Panc1 (cell line): ENCODE measurements at places on chromosomes 11 and 22.

DNA sequence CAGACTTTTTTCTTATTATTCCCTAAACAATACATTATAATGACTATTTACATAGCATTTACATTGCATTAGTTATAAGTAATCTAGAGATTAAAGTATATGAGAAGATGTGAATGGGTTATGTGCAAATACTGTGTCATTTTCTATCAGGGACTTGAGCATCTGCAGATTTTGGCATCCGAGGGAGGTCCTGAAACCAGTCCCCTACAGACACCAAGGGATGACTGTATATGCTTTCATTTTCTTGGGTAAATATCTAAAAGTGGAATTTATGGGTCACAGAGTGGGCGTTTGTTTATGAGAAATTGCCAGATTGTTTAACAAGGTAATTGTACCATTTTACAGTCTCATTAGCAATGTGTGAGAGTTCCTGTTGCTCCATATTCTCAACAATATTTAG is 454.5 kb upstream of the API5 start:
- no peak for DNase-seq

- DNase-seq, result no peak
Observed at GRCh38 chr11:80457823-80458222, 1017.0 kb upstream of the TENM4 start.

- no peak for DNase-seq
Observed at GRCh38 chr11:117716521-117717440, 80.2 kb downstream of the DSCAML1 start.

DNA sequence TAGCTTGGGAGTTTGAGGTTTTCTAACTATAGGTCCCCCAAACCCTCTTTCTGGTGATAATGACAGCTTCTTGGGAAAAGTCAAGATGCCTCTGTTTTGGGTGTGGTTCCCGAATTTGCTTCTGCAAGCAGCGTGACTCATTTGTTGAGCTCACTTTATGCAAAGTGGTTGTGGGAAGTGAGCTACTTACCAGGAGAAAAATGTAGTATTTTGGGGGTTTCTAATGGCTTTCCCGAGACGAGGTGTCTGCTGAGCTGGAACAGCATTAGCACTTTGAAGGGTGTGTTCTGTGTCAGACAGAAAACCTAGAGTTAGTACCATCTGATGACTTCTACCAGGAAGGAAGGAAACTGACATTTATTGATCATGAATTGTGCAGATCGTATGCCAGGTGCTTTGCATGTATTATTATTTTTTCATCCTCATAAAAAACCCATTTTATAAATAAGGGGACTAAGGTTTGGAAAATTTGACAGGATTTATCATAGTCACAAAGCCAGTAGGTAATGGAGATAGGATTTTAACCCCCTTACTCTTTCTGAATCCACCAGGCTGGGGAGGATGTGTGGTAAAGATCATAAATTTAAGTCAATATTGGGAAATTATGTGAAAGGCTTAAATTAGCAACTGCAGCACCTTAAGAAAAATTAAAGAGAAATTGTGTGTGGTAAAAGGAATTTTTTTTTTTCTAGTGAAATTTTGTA is 108.8 kb upstream of the CD44 start:
- peak; percentile 55 for DNase-seq

DNA sequence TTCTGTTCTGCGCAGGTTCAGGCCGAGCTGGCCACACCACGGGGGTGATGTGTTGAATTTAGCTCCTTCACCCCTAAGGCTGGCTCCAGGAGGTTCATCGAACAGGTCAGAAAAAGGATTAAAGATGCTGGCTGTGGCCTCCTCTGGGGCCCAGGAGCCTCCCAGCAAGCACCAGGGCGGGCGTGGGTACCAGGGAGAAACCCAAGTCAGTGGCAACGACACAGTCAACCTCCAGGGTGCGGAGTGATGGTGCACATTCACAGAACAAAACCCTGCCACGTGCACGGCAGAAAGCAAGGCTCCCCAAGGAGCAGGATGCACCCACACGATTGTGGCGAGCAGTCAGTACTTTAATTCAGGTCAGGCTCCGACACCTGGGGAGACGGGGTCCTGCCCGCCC is 10.8 kb downstream of the C11orf24 start:
- no peak for DNase-seq

DNA sequence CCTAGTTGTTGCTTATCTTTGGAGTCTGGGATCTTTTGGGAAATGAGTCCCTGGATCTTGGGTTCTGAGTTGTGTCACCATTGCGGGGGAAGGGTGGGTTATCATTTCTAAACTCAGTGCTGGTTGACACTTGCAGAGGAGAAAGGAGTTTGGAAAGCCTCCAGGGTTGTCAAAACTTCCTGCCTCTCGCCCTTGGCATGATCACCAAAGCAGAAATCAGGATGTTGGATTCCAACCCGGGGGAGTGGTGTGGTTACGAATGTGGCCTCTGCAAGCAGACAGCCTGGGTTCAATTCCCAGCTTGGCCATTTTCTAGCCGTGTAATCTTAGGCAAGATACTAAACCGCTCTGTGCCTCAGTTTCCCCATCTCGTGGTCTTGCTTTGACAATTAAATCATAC is 24.3 kb downstream of the CD6 start:
- DNase-seq, result no peak

DNA sequence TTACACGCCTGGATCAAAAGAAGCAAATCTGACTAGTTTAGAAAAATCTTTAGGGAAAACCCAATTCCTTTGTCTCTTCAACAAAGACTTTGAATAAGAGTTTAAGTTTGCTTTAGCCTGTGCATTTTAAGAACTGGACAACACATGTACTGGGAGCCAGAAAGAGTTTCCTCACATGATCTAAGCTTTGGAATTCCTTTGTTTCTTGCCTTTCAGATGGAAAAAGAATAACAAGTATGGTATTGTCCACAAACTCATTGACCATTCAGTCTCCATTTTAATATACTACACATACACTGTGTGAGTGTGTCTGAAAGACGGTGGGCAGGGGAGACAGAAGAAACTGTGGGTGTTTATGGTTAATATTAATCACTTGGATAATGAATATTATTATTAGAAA is 205.6 kb downstream of the MAML2 start:
- DNase-seq, result no peak

- no peak for DNase-seq
Observed at GRCh38 chr11:24833573-24833972, 336.7 kb downstream of the LUZP2 start.

DNA sequence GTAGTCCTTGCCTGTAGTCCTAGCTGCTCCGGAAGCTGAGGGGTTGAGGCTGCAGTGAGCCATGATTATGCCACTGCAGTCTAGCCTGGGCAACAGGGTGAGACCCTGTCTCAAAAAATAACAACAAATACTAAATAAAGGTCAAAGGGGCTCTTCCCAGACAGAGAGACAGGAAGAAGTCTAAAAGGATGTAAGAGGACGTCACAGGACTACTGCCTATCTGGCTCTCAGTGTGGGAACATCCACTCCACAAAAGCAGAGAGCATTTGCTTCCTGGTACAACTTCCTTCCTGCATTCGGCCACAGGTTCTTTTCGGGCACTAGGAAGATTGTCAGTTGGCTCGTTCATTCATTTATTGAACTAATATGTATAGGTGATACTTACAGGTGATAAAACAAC is 110.6 kb downstream of the SGSM3 start:
- no peak for DNase-seq

GRCh38 chr22:32632512-32633315 is 158.1 kb downstream of the FBXO7 start:
- DNase-seq, result no peak

GRCh38 chr11:128299132-128299726 is 288.1 kb downstream of the ETS1 start:
- no peak for DNase-seq

GRCh38 chr11:76668362-76669155 is 2.0 kb downstream of the LRRC32 start:
- no peak for DNase-seq

GRCh38 chr22:35930933-35931332 is 97.7 kb downstream of the RBFOX2 start:
- DNase-seq, result peak; percentile 35

DNA sequence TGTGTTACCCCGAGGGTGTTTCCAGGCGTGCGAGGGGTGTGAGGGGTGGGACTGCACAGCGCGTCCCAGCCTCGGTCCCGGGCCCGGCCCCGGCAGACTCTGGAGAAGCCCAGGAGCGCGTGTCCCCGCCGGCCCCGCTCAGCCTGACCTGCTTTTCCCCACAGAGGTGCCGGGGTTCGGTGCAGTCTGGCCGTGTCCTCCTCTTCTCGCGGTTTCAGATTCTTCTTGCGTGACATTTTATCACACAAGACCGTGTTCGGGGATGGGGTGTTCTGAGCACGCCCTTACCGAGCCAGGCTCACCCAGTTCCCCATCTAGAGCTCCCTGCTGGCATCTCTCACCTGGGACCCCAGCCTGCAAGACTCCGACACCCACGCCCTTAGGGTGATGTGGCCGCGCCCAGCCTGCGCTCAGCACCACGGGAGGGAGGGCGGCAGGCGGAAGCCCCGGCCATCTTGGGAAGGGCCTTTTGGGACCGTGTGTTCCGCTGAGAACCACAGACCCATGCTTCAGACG is 775.6 kb downstream of the BRD1 start:
- DNase-seq, result no peak

DNA sequence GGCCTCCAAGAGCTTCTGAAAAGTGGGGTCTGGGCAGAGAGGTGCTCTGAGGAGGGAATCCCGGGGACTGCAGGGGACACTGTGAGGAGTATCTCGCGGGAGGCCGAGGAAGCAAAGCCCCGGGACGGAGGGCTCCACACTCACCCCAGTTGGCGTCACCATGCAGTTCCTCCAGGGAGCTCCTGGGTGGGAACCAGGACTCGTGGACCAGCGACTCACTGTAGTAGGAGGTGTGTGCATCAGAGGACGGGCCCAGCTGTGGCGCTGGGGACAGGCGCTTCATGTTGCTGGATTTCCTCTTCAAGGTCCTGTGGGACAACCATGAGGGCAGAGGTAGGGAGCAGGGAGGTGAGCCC is 4.8 kb downstream of the SUN2 start:
- no peak for DNase-seq

DNA sequence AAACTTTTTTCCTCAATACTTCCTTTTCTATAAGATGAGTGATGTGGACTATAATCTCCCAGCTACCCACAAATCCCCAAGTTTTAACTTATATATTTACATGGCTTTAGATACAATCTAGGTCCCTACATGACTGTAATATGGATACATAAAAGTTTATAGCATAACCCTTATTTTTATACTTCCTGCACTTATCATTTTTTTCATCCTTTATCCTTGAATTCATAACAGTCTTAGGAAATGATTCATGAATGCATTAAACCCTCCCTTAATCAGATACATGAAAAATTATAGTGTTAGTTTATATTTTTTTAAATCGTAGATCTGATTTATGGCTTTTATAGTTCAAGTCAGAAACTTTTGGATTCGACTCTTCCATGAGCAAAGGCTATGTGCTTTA is 195.8 kb downstream of the MAML2 start:
- no peak for DNase-seq

GRCh38 chr11:66680966-66681645 is 3.4 kb upstream of the RBM4B start:
- DNase-seq, result no peak

GRCh38 chr11:124839128-124839971 is 25.9 kb upstream of the ROBO3 start:
- no peak for DNase-seq

GRCh38 chr11:76699451-76700091 is 29.0 kb upstream of the LRRC32 start:
- no peak for DNase-seq

GRCh38 chr22:39932918-39933649 is 27.1 kb upstream of the TMA7B start:
- DNase-seq, result peak; percentile 12

DNA sequence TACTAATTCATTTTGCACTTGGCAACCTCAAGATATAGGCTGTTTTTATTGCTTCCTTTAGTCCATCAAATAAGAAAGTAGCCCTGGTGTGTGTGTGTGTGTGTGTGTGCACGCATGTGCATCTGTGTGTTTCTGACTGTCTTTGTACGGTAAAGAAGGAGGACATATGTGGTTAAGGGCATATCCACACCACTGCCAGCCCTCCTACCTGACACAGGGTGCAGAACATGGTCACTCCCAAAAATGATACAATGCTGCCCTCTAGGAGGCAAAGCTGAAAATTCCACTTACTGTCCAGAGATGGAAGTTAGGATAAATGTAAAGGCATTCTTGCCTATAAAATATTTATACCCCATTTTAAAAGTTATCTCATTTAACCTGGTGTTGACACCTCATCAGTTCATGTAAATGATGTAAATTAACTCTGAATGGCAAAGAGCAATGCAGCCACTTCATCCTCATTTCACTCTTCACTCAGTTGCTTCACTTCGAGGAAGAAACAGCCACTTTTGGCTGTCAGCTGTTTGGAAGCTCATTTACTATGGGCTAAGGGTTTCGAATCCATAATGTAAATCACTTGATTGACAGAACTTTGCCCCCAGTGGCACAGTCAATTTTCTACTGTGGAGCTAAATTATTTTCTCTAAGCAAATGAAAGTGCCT is 83.1 kb upstream of the MTNR1B start:
- DNase-seq, result peak; percentile 42

DNA sequence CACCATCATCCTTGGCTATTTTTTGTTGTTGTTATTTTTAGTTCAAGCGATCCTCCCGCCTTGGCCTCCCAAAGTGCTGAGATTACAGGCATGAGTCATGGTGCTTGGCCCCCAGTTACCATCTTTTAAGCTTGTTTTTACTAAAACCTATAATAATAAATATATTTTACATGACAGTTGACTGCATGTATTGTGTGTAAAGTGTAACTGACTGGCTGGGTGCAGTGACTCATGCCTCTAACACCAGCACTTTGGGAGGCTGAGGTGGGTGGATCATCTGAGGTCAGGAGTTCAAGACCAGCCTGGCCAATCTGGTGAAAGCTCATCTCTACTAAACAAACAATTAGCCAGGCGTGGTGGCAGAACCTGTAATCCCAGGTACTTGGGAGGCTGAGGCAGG is 386.2 kb downstream of the TENM4 start:
- DNase-seq, result no peak

- DNase-seq, result no peak
Observed at GRCh38 chr22:19707347-19708290, 6.7 kb upstream of the SEPTIN5 start.

DNA sequence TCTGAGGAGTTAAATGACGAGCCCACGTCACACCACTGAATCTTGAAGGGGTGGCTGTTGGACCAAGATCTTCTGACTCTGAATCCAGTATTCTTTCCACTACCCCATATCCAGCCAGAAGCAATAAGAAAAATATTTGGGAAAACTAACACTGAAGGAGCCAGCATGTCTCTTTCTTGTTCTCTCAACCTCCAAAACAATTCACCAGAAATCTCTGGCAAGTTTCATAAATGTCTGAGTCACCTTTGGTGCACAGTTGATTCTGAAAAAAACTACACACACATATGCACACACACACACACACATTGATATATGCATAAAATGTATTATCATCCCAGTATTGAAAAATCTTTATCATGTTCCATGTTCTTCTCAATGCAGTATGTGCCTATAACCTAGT is 104.3 kb upstream of the BLID start:
- no peak for DNase-seq

GRCh38 chr22:41907436-41908401 is 7.2 kb downstream of the SHISA8 start:
- no peak for DNase-seq

GRCh38 chr11:126645186-126645585 is 289.7 kb downstream of the ST3GAL4 start:
- DNase-seq, result no peak
